ENCODE measurements at places on chromosomes 13 and 19. TPM values are rescaled to one million over a fixed set of nuclear protein-coding genes. Genes with fewer than 3 reads are reported as not detected.

The CEACAM8 gene
- total RNA-seq, result 1.7 TPM

The F7 gene
- 0.24 TPM for total RNA-seq

The OR7C1 gene
- not detected for total RNA-seq

DNA sequence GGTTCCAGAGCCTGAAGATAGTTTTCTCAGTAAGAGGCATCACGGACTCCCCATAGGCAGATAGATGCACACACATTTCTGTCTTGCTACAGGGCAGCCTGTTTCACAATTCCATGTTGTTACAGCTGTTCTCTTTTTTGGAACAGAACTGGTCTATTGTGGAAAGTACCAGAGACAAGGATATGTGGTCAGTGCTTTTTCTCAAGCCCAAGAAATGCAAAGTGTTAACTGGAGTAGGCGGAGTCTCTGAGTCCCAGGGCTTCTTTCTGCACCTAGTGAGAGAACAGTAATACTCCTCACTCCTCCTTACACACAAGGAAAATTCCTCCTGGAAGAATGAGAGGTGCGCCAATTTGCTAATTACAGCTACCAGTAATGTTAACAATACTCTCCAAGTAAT lies 141.6 kb upstream of the ARGLU1 start:
- no peak overlapping the region for H3K4me3 ChIP-seq
- no peaks in the 10 kb centered on the region for H3K36me3 ChIP-seq
- no peaks in the 10 kb centered on the region for H3K27me3 ChIP-seq
- no peaks in the 10 kb centered on the region for H3K4me1 ChIP-seq

DNA sequence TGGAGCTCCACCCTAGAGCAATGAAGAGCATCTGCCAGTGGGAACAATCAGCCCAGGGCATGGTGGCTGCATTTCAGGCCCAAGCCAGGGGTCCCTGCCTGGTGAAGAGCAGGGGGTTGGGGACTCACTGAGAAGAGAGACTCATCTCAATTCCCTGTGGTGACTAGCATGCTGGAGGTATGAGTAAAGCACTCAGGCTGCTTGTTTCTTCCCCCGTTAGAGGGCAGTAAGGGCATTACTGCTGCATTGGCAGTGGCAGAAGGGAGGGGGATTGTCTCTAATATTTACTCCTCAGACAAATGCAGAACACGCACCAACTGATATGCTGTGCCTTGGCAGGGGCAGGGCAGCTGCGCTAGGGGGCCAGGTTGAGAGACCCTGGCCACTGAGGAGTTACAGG lies 329.1 kb downstream of the SLITRK5 start:
- DNase-seq, result no peak
- H3K4me3 ChIP-seq, result no peak overlapping the region
- no peaks in the 10 kb centered on the region for H3K36me3 ChIP-seq
- H3K27ac ChIP-seq, result no peak overlapping the region

The PMIS2 gene
- total RNA-seq, result not detected

GRCh38 chr13:45654633-45655349 lies 39.3 kb upstream of the ERICH6B start:
- no peak overlapping the region for H3K4me3 ChIP-seq
- no peaks in the 10 kb centered on the region for H3K27me3 ChIP-seq
- no peaks in the 10 kb centered on the region for H3K36me3 ChIP-seq

GRCh38 chr19:7947939-7948338 lies 4.5 kb upstream of the TIMM44 start:
- no peak overlapping the region for H3K27ac ChIP-seq
- H3K36me3 ChIP-seq, result no peaks in the 10 kb centered on the region
- no peaks in the 10 kb centered on the region for H3K27me3 ChIP-seq
- H3K4me1 ChIP-seq, result peaks cover 7% of the 10 kb centered on the region

DNA sequence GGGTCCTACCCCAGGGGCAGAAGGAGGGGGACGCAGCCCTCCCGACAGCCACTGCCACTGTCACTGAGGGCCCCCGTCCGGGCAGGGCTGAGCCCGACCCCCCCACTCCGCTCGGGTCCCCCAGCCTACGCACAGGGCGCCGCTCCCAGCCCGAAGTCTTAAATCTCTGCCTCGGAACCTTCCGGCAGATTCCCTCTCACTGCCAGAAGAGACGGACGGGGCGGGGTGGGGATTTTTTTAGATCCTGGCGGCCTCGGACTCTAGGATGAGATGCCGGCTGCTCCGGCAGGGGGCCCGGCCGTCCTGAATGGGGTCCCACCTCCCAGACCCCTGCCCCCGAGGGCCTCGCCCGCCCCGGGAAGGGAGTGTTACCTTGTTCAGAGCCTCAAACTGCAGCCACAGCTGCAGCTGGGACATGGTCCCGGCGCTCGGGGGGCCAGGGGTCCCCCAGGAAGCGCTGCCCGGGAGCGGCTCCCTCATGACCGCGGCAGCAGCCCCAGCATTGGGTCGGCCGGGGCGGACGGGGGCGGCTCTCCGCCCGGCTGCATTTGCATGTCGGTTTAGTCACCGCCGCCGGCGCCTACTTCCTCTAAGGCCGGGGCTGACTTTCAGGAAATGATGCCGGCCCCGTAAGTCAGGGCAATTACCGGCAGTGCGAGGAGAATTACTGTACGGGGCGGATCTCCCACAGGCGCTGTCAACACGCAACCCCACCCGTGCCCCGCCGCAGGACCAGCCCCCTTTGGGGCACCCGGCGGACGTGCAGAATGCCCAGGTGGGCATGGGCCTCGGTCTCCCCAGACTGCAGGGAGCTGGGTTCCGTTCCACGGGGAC lies 28.1 kb downstream of the GPX4 start:
- H3K4me1 ChIP-seq, result peaks cover 14% of the 10 kb centered on the region
- peaks cover 26% of the 10 kb centered on the region for H3K36me3 ChIP-seq
- H3K27me3 ChIP-seq, result peaks cover 10% of the 10 kb centered on the region
- H3K27ac ChIP-seq, result peak overlapping the region; percentile 59
- peak overlapping the region; percentile 62 for H3K4me3 ChIP-seq

- peak overlapping the region; percentile 27 for H3K27ac ChIP-seq
- H3K27me3 ChIP-seq, result no peaks in the 10 kb centered on the region
- no peak overlapping the region for H3K4me3 ChIP-seq
Measured at GRCh38 chr13:31945202-31945961, 86.2 kb upstream of the FRY start.

DNA sequence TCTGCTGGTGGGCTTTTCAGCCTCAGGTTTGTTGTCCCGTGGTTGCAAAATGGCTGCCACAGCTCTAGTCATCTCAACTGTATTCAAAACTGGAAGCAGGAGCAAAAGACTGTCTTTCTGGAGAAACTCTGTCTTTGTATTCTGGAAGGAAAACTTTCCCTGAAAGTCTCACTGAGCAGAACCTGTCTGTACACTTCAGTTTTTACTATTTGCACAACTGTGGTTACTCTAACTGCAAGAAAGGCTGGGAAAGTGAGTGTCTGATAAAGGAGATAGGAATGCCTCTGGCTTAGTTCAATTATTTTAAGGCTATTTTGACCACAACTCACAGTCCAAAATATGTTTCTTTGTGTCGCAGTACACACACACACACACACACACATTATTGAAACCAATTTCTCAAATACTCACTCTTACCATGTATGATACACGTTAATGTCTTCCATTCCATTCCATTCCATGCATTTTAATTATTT lies 49.7 kb upstream of the EHD2 start:
- no peaks in the 10 kb centered on the region for H3K4me1 ChIP-seq
- no peak for DNase-seq
- no peak overlapping the region for H3K27ac ChIP-seq
- no peaks in the 10 kb centered on the region for H3K27me3 ChIP-seq

The URAD gene
- 0.38 TPM for total RNA-seq

- peaks cover 63% of the 10 kb centered on the region for H3K36me3 ChIP-seq
- H3K4me3 ChIP-seq, result no peak overlapping the region
- DNase-seq, result no peak
- H3K27ac ChIP-seq, result no peak overlapping the region
Measured at GRCh38 chr19:12953138-12953798, 3.8 kb downstream of the GADD45GIP1 start.

DNA sequence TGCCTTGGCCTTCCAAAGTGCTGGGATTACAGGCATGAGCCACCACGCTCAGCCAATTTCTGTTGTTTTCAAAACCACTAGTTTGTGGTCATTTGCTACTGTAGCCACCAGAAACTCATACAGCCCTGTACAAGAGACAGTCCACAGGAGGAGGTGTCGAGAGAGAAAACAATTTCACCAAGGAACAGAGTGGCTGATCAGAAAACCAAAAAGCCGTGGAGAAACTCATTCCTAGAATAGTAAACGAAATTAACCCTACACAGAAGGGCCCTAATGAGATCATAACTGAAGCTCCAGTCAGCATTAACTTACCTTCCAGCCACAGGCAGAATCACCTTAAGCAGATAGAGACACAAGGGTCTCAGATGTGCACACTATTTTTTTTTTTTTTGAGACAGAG lies 3.8 kb upstream of the CCDC124 start:
- H3K27me3 ChIP-seq, result peaks cover 11% of the 10 kb centered on the region
- no peaks in the 10 kb centered on the region for H3K36me3 ChIP-seq
- H3K4me1 ChIP-seq, result peaks cover 6% of the 10 kb centered on the region

- no peak overlapping the region for H3K27ac ChIP-seq
- H3K4me1 ChIP-seq, result peaks cover 3% of the 10 kb centered on the region
- no peaks in the 10 kb centered on the region for H3K36me3 ChIP-seq
- H3K27me3 ChIP-seq, result peaks cover 63% of the 10 kb centered on the region
Measured at GRCh38 chr19:1503089-1503924, 9.5 kb downstream of the ADAMTSL5 start.

The CBLC gene
- 0.42 TPM for total RNA-seq

- H3K27me3 ChIP-seq, result no peaks in the 10 kb centered on the region
- no peak overlapping the region for H3K27ac ChIP-seq
- no peak overlapping the region for H3K4me3 ChIP-seq
- no peak for DNase-seq
- H3K36me3 ChIP-seq, result no peaks in the 10 kb centered on the region
Measured at GRCh38 chr13:45752510-45752909, 50.4 kb downstream of the CBY2 start.

DNA sequence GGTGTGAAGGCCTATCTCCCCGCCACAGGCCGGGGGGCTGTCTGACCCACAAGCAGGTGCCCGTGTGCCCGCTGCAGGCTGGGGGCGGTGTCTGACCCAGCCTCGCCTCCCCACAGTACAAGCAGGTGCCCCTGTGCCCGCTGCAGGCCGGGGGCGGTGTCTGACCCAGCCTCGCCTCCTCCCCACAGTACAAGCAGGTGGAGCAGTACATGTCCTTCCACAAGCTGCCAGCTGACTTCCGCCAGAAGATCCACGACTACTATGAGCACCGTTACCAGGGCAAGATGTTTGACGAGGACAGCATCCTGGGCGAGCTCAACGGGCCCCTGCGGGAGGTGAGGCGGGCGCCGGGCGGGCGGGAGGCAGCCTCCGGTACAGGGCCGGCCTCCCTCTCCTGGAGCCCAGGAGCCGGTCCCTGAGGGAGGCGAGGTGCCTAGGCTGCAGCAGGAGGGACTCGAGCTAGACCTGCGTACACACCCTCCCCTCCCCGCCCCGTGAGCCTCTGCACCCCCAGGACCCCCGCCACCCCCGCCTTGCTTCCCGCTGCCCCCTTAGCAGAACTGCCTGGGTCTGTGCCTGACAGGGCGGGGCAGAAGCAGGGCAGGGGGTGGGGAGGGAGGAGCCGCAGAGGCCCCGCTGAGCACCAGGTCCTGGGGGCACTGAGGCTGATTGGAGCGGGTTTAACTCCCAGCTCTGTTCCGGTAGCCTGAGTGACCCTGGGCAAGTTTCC lies 20.6 kb downstream of the HCN2 start:
- peaks cover 7% of the 10 kb centered on the region for H3K4me1 ChIP-seq
- DNase-seq, result no peak
- no peaks in the 10 kb centered on the region for H3K27me3 ChIP-seq

GRCh38 chr13:86559901-86560300 lies 760.7 kb upstream of the SLITRK6 start:
- no peak overlapping the region for H3K4me3 ChIP-seq
- no peaks in the 10 kb centered on the region for H3K4me1 ChIP-seq
- H3K36me3 ChIP-seq, result no peaks in the 10 kb centered on the region
- H3K27me3 ChIP-seq, result no peaks in the 10 kb centered on the region
- H3K27ac ChIP-seq, result no peak overlapping the region
- no peak for DNase-seq

The DHRS12 gene
- 7.5 TPM for total RNA-seq

The KLF5 gene
- 3.4 TPM for total RNA-seq

The RDH8 gene
- not detected for total RNA-seq

DNA sequence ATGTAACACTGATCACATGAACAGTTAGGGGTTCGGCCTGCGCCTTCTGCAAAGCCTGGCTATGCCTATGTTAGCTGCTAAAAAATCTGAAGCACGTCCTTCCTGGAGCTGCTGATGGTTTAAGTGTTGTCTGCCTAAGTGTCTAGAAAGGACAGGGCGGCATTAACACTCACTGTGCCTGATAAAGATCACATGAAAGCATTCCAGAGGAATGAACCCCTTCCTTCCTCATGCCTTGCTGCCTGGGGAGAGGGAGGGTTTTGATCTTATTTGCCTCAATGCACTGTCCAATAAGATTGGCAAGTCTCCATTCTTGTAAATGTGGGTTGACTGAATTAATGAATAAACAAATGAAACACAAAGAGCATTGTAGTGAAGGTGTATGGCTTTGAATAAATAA lies 5.2 kb downstream of the DOCK9 start:
- H3K27ac ChIP-seq, result no peak overlapping the region
- no peak overlapping the region for H3K4me3 ChIP-seq
- no peaks in the 10 kb centered on the region for H3K27me3 ChIP-seq
- H3K4me1 ChIP-seq, result peaks cover 30% of the 10 kb centered on the region

DNA sequence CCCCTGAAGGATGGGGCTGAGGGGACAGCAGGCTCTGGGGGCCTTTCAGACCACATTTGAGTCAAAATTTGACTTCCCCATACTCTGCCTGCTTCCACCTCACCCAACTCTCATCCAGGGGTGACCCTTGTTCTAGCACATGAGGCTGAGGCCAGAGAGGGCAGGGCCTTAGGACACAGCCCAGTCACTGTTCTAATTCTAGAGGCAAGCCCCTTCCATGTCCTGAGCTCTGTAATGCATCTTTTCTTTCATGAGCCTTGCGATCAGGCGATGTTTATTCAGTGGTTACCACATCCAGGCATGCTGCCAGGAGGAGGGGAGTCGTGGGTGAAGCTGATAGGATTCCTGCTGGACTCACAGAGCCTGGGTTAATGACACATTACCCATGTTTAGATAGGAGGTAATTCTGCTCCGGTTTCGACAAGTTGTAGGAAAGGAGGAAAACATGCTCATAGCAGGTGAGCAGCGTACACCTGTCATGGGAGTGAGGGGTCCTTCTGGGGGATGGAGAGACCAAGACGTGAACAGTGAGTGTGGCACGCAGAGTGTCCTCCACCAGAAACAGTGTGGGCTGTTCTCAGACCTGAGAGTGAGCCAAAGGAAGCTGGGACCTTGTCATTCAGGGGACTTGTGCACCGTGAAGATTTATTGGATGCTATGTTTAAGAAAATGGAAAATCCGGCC lies 9.3 kb downstream of the RPS9 start:
- H3K4me1 ChIP-seq, result peaks cover 34% of the 10 kb centered on the region
- H3K36me3 ChIP-seq, result peaks cover 41% of the 10 kb centered on the region
- DNase-seq, result no peak
- H3K4me3 ChIP-seq, result no peak overlapping the region
- H3K27me3 ChIP-seq, result no peaks in the 10 kb centered on the region
- H3K27ac ChIP-seq, result peak overlapping the region; percentile 46

The PALM3 gene
- not detected for total RNA-seq

The PCDH9 gene
- 5.0 TPM for total RNA-seq

Measured in thymus (tissue), 14 donors.